CMK (cell line): ENCODE measurements at places on chromosomes 1 and 21.
A peak's percentile ranks its signal among the peaks of the same experiment; 100 is the strongest.

GRCh38 chr1:158149175-158149574, 31.5 kb upstream of the CD1D start:
- DNase-seq: no peak

GRCh38 chr1:167565922-167566321, 12.4 kb upstream of the CREG1 start:
- no peak for DNase-seq

GRCh38 chr1:43274125-43274803, 4.5 kb downstream of the TMEM125 start:
- DNase-seq: peak; percentile 59

- no peak for DNase-seq
Measured at GRCh38 chr1:234970731-234971476, 157.7 kb downstream of the TOMM20 start.

DNA sequence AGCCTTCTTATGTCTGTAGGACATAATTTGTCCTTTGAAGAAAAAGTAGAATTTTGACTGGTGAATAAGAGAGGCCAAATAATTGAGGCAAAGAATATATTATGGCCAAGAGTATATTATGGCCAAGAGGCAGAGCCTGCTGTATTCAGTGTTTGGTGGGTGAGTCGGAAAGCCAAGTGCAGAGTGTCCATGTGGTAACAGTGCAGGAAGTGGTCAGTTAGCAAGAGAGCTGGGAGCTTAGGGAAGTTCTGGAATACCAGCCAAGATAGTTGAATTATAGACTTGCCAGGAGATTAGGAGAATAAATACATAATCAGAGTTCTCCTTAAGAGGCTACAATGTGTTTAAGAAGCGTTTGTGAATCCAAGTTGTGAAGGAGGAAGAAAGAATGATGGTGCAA, 131.5 kb upstream of the LMO4 start:
- no peak for DNase-seq

GRCh38 chr1:150577557-150578271, 1.7 kb downstream of the MCL1 start:
- no peak for DNase-seq

- DNase-seq: peak; percentile 87
Measured at GRCh38 chr1:226349801-226350518, 41.0 kb upstream of the LIN9 start.

DNA sequence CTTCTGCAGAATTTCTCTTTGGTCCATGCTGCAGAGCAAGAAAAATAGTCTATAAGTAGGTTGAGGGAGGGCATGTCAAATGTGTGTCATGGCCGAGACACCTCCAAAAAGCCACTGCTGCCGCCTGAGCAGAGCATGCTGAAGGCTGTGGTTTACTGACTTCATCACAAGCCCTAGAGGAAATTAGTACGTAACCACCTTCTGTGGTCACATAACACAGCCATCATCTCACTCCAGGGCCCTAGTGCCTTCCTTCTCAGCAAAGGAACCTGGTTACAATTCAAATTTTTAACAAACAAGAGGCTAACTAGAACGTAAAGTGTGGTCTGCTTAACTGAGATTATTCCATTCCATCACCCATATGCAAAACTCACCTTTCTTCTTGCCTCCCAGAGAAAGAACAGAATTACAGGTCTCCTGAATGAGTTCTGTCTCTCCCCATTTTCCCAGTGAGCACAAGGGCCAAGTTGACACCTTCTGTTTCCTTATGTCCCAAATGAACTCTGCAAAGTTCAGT, at the start of gene PTPN22:
PTPN22 (minus strand) TSS at position 116 of the 517 bp plus-strand sequence.
- DNase-seq: peak; percentile 62

DNA sequence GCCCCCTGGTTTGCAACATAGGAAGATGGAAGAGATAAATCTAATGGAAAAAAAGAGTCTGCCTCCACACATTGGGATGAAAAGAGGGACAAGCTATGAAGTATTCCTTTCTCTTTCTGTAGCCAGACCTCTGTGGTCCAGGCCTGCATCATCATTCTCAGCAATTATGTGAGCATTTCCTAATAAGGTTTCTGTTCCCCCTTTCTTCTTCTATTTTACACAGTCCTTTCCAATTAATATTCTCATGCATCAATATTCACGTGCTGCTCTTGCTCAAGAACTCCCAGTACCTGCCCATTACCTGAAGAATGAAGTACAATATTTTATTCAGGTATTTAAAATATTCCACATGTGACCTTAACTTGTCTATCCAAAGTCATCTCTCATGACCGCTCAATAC, 8.2 kb upstream of the SLC30A1 start:
- no peak for DNase-seq

- DNase-seq: no peak
Measured at GRCh38 chr1:199273837-199274379, 635.1 kb downstream of the PTPRC start.

- DNase-seq: no peak
Measured at GRCh38 chr21:37207441-37208009, 59.6 kb downstream of the VPS26C start.

DNA sequence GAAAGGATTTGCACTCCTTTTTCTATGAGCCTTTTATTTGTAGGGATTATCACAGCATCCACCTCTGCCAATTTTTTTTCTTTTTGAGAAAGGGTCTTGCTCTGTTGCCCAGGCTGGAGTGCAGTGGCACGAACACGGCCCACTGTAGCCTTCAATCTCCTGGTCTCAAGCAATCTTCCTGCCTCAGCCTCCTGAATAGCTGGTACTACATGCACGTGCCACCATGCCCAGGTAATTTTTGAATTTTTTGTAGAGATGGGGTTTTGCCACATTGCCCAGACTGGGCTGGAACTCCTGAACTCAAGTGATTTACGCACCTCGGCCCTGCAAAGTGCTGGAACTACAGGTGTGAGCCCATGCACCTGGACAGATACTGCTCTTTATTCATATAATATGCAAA, 2.1 kb downstream of the SAMSN1 start:
- no peak for DNase-seq

GRCh38 chr1:161185282-161185682, 8.0 kb upstream of the B4GALT3 start:
- DNase-seq: peak; percentile 51

- no peak for DNase-seq
Measured at GRCh38 chr1:37866491-37866890, 7.1 kb upstream of the MTF1 start.

DNA sequence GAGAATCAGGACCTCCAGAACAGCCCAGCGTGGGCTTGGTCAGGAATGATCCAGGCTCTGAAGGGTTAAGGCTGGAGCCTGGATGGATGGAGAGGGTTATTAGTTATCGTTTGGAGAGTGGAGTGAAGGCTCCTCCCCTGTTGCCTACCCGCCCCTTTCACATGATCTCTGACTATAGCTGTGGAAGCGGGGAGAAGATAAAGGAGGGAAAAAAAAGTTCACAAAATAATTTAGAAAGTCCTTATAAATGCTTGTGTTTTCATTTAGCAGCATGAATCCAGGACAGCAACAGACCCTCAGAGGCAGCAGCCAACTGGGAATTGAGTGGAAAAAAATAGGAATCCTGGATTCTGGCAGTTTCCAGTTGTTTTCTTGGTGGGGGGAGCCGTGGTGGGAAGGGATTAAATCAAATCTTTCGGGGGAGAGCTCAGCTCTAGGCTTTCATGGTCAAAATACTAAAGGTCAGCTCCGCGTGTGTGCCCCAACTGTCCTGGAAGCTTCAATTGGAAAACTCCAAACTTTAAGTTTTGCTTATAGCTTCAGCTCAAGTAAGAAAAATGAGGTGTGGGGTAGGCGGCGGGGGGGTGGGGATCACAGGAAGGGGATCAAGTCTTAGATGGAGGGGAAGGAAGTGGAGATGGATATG, 595 bp upstream of the DDR2 start:
- no peak for DNase-seq

DNA sequence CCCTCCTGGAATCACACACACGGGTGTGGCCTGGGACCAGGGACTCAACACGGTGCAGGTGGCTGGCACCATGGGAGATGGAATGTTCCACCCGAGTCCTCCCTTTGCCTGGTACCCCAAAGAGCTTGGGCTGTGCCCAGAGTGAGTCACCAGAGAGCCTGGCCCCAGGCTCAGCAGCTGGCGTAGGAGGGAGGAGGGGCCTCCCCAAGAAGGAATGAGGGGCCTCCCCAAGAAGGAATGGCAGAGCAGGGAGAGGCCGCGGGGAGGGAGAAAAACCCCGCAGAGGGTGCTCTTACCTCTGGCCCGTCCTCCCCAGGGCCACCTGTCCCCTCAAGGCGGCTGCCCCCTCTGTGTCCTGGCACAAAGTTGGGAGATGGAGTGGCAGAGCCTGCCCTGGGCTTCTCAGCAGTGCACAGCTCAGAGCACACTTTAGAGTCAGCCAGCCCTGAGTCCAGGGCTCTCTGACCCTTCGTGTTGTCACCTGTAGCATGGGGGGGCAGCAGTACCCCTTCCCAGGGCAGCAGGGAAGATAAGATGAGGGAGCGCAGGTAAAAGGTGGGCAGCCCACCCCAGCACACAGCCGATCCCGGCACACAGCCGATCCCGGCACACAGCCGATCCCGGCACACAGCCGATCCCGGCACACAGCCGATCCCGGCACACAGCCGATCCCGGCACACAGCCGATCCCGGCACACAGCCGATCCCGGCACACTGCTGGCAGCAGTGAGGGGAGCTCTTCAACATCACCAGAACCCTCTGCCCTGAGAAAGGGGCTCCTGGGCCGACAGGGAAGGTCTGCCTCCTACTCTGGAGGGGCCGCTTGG, 20.2 kb upstream of the KCNAB2 start:
- no peak for DNase-seq

DNA sequence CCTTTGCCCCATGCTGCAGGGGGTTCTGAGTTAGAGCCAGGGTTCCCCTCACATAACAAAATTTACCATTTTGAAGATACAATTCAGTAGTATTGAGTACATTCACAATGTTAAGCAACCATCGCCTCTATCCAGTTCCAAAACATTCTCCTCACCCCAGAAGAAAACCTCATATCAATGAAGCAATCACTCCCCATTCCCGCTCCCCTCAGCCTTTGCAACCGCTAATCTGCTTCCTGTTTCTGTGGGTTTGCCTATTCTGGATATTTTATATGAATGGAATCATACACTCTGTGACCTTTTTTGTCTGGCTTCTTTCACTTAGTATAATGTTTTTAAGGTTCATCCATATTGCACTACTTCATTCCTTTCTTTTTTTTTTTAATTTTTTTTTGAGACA, 32.9 kb downstream of the SERINC2 start:
- no peak for DNase-seq

DNA sequence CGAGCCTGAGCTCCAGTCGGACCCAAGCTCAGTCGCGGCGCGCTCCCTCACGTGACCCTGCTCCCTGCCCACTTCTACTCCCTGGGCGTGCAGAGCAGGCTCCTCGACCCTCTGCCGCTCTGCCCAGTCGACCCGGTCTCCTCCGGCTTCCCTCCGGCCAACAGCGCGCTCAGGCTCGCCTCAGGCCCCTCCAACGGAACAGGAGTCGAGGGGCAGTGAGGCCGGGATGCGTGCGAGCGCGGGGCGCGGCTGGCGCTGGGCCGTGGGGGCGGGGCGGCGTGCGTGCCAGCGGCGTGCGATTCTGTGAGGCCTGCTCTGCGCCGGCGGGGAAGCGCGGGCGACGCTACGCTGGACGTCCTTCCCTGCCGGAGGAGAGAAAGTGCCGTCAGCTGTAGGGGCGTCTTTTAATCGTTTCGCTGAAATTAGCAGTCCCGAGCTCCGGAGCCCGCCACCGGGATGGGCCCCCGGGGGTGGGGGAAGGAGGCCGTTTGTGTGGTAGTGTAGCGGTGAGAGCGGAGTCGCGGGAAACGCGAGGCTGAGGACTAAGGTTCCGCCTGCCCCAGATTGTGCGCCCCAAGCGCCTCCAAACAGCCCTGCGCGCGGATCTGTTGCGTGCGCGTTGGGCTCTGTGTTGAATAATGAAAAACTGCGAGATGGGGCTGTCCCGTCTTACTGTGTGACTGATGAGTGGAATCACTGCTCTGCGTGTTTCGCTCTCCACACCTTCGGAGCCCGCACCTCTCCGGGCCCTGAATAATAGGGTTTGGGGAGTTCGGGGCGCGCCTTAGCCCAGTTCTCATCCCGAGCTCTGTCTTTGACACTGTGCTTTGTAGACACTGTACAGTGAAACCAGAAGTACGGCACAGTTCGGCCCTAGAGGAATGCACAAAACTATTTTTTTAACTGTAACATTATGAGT, at the start of gene ACBD6:
ACBD6 (minus strand) TSS at position 217 of the 919 bp plus-strand sequence. CDS start 311 bp downstream, outside the sequence.
- peak; percentile 83 for DNase-seq

DNA sequence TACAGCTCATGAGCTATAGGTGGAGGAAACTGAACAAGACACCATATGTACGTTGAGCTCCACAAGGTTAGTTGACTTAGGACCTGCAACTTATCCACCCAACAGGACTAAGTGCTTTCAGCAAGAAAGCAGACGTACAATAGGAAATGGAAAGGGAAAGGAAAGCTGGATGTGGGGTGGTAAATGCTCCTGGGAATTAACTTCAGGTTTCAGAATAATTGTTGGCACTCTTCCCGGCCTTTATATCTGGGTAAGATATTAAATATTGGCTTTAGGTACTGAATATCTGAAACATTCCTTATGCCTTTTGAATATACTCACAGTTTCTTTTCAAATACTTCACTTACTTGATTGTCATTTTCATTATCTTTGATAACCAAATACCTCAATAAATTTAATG, 36.3 kb downstream of the GLMN start:
- no peak for DNase-seq

- no peak for DNase-seq
Measured at GRCh38 chr1:26478159-26478558, 5.9 kb downstream of the HMGN2 start.
